AG08395 (cell line): ENCODE measurements at places on chromosomes 7 and 10.

DNA sequence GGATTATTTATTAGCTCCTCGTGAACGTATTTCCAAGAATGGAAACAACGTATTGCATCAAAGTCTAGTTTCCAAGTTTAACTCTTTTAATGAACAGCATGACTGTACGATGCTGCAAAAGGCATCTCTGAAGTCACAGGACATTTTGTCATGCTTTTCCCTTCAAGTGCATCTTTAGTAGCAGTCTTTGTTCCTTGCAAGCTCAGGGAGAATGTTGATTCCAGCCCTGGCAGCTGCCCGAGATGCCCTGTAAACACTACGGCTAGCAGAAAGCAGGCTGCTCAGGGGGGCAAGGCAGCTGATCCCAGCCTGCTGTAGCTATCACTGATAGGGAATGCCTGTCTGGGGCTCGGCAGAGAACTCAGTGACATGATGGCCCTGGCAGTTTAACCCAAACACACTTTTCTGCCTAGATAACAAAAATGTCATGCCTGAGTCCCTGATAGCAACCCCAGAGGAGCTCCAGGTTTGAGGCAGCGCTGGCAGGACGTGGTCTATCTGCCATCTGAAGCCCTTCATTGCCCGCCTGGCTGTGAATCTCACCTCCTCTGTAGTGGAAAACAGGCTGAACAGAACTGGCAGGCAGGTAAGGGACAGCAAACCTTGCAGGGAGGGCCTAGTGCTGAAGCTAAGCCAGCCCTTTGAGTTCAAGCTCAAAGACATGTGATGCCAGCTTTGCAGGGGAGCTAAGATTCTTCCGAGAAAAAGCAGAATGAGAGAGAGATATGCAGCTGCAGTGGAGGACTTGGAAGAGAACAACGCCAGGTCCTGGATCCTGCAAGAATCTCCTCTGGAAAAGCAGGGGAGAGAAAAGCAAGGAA is 264.6 kb downstream of the SNX10 start:
- DNase-seq, result no peak

- DNase-seq, result no peak
Measured at GRCh38 chr10:102743078-102743587, 615 bp upstream of the WBP1L start.

DNA sequence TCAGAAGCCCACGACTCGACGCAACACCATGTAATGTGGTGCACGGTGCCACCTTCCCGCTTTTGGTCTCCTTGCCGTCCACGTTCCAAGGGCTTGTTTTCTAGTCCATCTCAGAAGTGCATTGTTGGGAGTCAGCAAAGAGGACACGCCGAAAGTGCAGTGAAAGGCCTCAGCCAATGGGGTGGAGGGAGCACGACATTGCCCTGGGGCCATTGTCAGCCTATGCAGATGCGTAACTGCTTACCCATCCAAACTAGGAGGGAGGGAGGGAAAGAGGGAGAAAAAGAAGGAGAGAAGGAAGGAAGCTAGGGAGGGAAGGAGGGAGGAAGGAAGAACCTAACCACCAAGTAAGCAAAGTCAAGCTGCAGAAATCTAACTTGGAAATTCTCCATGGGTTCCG is 202.4 kb downstream of the CCDC3 start:
- DNase-seq, result no peak

DNA sequence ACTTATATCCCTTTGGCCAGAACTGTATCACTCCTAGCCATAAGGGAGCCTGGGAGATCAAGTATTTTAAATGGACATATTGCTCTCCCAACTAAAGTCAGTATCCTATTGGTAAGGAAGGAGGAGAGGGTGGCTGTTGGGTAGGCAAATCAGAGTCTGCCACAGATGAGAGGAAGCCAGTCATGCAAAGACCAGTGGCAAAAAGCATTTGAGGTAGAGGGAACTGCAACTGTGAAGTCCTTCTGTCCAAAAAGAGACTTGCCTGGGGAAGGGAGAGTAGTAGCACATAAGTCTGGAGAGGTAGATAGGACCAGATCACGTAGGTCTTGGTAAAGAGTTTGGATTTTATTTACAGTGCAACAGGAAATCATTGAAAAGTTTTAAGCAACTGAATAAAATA is 8.8 kb upstream of the CCNJ start:
- DNase-seq, result no peak

DNA sequence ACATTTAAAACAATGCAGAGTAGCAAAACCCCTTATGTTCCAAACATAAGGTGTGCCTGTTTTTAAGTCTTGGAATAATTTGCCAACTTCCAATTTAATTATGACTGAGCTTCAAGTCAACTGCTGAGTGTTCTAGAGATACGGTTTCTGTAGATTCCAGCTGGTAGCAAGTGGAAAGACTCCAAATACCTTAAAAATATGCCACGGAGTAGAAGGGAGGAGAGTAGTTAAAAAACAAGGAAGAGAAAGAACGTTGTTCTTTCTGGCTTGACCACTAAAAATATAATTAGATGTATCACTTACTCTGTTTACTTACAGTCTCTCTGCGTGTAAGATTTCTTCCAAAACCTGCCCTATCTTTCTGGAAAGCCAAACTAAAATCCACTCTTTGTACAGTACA is 24.5 kb upstream of the ABLIM1 start:
- no peak for DNase-seq

GRCh38 chr7:108138911-108139310 is 8.8 kb upstream of the LAMB4 start:
- no peak for DNase-seq

- DNase-seq, result peak; percentile 81
Measured at GRCh38 chr10:47438857-47439474, 44.9 kb downstream of the ANXA8 start.

GRCh38 chr10:43350156-43350555 is 21.3 kb upstream of the FXYD4 start:
- DNase-seq, result no peak

DNA sequence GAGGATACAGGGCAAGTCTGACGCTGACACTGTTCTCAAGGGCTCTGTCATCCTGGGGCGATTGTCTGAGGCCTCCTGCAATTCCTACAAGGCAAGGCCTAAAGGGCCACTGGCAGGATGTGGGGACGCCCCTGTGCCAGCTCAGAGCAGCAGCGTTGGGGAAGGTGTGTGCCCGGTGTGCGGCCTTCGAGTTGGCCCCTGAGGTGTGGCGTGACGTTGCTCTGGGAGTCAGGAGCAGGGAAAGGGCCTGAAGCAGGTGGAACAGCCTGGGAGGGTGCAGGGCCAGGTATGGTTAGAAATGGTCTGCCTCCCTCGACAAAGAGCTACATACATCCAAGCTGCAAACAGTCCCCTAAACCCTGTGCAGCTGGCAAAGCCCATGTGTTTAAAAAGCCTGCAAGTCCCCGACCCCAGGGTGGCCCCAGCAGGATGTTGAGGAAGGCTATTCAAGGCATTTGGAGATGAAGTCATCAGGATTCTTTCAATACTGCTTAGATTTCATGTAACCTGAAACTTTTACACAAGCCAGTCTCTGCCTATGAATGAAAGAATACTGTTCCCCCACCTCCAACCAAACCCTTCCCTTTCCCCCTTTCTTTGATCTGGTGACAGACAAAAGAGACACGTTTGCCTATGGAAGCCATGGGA is 142.5 kb upstream of the TNS3 start:
- DNase-seq, result peak; percentile 48

- no peak for DNase-seq
Measured at GRCh38 chr7:88095-88926, 104.1 kb upstream of the FAM20C start.

GRCh38 chr10:110493832-110494426 is 3.8 kb upstream of the DUSP5 start:
- no peak for DNase-seq

- DNase-seq, result no peak
Measured at GRCh38 chr7:133704453-133704852, 422.7 kb upstream of the LRGUK start.

GRCh38 chr10:53412651-53413050 is 640.1 kb upstream of the MBL2 start:
- no peak for DNase-seq

DNA sequence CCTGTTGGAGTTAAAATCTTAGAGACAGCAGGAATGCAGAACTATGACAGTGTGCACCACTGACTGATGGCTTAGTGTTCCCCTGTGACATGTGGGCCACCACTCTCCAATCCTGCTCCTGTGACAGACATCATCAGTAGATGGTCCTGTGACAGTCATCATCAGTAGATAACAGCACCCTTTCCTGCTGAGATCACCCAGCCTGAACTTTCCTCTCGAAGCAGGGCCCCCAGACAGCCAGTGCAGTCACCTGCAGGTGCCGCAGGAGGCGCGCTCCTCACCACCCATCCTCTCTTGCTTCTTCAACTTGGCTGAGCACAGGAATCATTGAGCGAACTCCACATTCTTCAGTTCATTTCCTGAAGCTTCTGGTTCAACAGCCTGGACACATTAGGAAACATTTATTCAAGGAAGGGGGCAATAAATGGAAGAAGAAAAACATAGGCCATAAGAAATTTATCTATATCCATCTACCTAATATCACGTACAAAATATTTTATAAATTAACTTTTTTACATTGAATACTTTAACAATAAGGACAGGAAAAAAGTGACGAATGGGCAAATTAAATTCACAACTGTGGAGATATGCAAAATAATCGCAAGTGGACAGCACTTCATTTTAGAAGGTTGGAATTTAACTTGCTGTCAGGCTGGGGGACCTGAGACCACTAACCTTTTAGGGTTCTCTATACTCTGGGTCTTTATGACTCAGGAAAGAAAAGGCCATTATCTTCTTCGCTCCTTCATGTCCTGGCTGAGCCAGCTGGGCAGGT is 32.0 kb upstream of the MKI67 start:
- no peak for DNase-seq

DNA sequence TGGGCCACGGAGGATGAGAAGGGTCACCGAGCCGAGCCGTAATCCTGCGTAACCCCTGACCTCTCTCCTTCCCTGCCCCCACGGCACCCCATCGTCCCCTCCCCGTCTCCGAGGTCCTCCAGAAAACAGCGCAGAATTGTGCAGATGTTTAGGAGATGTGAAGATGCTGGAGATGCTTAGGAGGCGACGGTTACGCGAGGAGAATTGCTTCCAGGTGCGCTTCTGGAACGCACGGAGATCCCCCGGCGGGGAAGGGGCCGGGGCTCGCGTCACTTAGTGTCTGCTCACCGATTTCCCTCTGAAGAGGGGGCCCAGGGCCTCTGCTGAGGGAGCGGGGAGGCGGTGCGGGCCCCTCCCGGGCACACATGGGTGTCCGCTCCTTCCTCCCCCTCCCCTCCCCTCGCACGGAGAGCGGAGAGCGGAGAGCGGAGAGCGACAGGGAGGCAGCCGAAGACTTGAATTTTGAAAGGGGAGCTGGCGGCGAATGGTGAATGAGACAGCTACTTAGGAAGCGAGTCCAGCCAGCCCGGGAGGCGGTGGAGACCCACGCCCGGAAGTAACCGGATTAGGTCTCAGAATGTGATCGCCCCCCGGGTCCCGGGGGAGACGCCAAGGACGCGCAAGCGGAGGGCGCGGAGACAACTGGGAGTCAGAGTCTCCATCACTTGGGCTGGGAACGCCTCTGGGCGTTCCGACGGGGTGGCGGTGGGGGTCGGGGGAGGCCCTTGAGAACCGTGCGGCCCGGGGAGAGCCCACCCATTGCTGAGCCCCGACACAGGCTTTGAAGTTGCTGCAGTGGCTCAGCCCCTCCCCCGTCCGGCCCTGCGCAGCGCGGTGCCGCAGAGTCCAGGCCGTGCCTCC is 8.7 kb upstream of the EN2 start:
- DNase-seq, result no peak

- no peak for DNase-seq
Measured at GRCh38 chr10:127937069-127937468, 30.2 kb downstream of the PTPRE start.

GRCh38 chr7:35246819-35247218 is 7.1 kb downstream of the TBX20 start:
- no peak for DNase-seq
